ENCODE measurements at places on chromosomes 12 and 14.

GRCh38 chr12:109162551-109162950 lies 46.2 kb downstream of the ACACB start:
- DNase-seq, result no peak

DNA sequence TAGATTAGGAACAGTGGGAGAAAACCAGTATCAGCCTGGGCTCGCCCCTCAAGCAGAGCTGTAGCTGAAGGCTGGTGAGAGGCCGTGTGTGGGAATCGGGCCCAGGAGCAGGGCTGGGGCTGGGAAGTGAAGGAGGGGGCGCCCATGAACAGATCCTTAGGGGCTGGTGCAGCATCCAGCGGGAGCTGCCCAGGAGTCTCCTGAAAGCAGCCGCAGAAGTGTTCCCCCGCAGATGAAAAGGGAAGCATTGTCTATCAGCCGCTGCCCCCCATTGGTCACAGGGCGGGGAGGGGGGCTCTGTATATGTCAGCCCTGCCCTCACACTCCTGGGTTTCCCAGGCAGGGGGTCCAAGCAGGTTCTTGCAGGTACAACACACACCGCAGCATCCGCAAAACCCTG lies 15.6 kb upstream of the RFLNA start:
- DNase-seq, result no peak

DNA sequence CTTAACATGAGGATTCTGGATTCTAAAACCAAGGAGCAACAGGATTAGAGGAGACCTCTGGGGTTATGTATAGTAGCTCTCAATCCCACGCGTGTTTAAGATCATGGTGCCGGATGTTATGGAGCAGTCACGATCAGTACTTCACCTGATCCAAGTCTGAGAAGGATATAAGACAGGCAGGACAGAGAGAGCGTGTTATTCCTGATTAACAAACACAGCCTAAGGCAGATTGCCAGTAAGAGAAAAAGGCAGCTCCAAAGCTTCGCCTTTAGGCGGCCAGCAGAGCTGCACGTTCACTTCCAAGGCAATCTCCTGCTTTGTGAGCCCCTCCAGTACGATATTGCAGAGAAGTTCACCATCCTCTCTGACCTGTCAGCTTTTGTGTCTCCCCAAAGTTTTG lies 5.5 kb downstream of the SETD3 start:
- DNase-seq, result peak; percentile 30

DNA sequence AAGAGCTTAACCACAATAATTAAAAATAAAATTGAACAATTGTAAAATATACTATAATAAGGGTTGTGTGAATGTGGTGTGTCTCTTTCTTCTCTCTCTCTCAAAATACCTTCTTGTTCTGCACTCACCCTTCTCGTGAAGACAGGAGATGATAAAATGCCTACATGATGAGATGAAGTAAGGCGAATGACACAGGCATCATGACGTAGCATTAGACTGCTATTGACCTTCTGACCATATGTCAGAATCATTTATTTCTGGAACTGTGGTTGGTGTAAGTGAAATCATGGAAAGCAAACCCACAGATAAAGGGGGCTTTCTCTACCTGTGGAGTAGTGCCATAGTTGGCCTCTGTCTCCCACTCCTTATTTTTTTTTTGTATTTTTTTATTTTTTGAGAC lies 37.8 kb upstream of the NUAK1 start:
- no peak for DNase-seq

- DNase-seq, result peak; percentile 10
These were observed 62.5 kb upstream of the PRICKLE1 start for GRCh38 chr12:42652048-42652447.

DNA sequence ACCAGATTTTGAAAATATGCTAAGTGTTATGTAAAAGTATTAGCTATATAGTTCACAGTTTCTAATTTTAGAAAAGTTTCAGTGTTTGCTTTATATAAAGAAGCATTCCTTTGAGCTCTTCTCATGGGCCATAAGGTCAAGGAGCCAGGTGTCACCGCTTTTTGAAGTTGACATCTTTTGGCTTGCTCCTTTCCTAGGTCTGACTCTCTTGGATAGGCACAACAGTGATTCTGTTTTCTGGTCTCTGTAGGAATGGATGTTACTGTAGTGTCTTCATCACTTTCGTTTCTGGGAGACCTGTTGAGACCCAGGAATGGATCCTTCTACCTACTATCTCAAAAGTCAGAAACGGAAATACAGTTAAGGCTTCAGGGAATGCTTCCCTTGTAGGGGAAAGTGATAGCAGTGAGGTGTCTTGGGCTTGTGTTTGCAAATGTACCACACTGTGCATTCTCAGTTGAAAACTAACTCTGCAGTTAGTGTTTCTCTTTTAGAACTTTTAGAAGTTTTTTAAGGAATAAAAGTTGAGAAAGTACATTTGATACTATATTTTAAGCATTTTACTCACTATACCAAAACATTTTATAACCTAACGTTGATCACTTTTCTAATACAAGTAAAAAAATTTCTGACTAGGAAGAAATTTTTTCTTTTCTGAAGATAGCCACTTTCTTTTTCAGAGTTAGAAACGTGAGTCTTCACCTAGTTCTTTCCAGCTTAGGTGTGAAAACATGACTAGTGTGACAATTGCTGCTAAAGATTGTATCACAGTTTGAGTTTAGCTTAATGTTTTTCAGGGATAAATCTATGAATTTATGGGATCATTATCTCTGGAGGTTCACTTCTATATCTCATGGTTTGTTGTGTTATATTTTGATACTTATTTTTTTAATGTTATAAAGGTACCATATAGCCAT lies 20.8 kb downstream of the VRK1 start:
- no peak for DNase-seq

- peak; percentile 14 for DNase-seq
These were observed 11.0 kb downstream of the DLGAP5 start for GRCh38 chr14:55180434-55180833.

DNA sequence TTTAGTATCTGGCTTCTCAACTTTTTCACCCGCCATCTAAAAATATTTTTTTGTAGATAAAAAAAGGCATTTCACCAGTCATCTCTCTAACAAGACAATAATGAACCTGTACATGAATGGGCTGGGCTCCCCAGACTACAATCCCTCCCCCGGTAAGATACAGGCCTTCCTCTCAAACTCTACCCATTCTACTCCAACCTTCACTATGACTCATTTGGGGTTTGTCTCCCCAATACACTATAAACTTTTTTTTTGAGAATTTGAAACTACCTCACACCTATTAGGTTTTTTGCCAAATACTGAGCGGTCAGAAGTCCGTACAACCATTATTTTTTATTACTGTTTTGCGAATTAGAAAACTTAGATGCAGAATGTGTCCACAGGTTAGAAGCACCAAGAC lies 784 bp downstream of the RPL6 start:
- no peak for DNase-seq

DNA sequence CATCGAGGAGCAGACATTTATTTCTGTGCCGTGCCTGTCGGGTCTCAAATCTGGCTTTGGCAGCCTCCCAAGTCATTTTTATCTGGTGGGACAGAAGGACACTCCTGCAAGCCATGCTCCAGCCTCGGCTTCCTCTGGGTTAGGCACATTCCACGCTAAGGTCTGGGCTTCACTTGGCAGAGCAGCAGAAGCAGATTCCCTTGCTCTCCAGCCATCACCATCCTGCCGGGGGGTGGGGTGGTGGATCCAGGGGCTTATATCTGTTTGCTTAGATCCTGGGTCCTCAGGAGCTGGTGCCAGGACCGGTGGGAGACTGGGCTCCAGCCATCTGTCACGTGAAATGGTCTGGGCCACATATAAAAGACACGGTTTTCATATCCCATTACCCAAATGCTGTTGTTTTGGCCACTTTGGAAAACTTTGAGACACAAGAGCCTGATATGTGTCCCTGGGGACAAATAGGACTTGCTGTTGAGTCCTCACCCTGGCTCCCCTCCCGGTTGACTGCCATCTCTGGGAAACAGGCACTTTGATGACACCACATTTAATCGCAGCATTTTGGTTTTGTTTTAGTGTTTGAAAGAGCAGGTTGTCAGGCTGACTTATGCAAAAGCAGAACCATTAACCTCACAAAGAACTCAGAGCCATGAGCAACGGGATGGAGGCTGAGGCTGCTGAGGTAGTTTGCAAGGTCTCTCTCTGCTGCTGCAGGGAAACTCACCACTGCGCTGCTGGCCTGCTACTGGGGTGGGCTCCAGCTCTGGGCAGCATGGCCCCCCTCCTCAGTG lies 69.6 kb upstream of the PRMT8 start:
- DNase-seq, result no peak

DNA sequence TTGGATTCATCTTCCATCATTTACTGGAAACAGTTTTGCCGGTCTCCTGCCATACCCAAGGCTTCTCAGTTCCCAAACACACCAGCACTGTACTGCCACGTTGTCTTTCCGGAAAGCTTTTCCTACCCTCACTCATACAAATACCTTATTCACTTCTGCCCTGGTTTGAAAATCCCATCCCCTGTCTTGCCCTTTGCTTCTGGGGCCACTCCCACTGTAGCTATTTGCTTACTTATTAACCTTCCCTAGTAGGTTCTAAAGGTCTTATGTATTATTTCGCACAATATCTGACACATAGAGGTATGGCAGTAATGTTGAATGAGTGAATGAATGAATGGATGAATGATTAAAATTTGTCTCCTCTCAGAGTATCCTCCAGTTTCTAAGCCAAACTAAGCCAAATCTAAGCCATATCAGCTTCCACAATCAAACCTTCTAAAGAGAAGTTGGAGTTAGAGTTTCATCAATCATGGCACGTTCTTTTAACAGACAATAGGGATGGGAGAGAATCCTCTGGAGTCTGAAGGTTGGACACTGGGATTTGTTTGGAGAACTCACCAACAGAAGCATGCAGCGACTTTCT lies 18.6 kb downstream of the TSPAN8 start:
- no peak for DNase-seq

DNA sequence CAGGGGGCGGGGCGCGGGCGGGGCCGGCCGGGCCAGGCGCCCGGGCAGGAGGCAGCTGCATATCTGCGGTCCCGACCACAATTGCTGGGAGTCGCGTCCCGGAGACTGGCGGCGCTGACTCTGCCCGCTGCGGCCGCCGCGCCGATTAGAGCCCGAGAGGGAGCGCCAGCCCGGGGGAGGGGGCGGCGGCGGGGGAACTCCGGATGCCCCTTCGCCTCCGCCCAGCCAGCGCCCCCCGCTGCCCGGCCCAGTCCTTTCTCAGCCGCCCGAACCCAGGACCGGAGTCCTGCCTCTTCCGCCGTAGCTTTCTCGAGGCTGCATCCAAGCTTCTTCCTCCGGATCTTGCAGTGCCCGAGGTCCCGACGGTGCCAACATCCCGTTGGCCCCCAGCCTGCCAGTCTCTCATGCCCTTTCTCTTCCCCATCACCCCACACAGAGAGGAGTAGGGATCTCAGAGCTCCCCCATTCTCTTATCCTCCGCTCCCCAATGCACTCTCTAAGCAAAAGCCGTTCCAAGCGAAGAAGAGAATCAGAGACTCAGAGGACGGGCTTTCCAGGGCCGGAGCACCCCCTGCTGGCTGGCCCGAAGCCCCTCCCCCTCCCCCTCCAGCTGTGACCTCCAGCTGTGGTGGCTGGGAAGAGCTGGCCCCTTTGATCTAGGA lies 8.8 kb upstream of the SP7 start:
- DNase-seq, result peak; percentile 78

DNA sequence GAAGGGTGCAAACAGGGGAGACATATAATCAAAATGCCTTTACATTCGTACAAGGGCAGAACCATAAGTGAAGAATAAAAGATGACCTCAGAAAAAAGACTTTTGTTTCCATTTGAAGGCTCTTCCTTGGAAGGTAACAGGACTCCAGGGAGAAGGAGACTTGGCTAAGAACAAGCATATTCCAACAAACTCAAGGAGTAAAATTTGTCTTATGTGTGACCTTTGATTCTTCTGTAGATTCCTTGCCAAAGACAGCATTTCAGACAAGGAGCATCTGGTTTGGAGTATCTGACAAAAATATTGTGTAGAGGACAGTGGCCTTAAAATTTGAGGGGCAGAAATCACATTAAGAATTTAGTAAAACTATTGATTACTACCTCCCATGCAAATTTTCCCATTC lies 991.9 kb downstream of the FLRT2 start:
- no peak for DNase-seq

DNA sequence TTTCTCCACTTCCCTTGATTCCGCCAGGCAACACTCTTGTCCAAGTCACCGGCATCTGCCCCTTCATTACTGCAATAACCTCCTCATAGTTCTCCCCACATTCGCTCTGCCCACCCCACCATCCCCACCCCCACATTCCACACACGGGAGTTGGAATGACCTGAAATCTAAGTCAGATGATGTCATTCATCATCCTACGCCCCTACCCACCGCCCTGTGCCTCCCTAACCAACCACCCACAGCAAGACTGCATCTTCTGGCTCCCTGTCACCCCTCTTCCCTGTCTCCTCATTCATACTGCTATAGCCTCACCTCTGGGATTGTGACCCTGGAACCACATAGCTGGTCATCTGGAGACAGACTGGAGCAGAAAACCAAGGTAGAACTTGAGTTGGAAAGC lies 7.9 kb upstream of the PWP1 start:
- no peak for DNase-seq

- DNase-seq, result peak; percentile 1
These were observed 220.1 kb downstream of the SOX5 start for GRCh38 chr12:23729359-23729758.

DNA sequence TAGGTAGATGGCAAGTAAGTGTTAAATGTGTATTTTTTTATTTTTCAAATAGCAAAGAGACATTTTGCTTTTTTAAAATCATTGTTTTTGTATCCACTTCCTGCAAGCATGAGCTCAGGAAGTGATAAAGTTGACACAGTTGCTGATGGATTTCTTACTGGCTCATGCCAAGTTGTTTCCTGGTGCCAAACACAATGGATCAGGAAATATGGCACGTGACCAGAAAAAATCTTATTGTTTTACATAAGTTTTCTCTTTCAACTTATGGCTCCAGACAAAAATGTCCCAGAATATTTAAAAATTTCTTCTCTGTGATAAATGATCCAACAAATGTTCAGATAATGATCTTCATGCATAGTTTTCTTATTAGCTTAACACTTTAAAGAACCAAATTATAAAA lies 1279.1 kb upstream of the FLRT2 start:
- no peak for DNase-seq

GRCh38 chr14:64639340-64639821 lies 64.8 kb upstream of the PLEKHG3 start:
- DNase-seq, result peak; percentile 74

DNA sequence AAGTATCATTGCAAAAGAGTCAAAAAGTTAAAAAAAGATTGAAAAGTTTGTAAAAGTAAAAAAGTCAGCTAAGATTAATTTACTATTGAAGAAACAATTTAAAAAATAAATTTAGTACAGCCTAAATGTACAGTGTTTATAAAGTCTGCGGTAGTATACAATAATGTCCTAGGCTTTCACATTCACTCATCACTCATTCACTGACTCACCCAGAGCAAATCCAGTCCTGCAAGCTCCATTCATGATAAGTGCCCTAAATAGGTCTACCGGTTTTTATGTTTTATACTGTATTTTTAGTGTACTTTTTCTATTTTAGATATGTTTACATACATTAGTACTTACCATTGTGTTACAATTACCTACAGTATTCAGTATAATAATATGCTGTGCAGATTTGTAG lies 43.9 kb upstream of the ABCC9 start:
- peak; percentile 3 for DNase-seq

GRCh38 chr12:101501410-101501995 lies 26.4 kb downstream of the SPIC start:
- DNase-seq, result peak; percentile 12

- no peak for DNase-seq
These were observed 1.6 kb downstream of the CBLN3 start for GRCh38 chr14:24427537-24428508.

- DNase-seq, result peak; percentile 61
These were observed 25.5 kb downstream of the ZFYVE21 start for GRCh38 chr14:103740991-103741689.

All from amniotic epithelial cell (primary cell).